ENCODE measurements at places on chromosomes 5 and 9.

DNA sequence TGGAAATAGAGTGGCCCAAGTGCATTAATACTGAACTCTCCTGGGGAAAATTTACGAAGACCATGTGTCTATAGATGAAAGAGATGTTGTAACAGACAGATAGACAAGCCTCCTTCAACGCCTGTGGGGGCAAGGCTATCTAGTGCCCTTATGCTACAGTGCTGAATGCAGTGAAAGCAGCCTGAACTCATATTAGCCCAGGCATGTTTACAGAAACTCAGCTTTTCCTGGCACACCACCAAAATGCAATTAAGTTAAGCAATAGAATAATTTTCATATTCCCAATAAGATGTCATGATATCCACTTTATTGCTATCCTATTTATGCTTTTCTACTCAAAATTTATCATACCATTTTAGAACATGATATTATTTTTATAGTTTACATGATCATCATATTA is 277.0 kb downstream of the DIRAS2 start:
- DNase-seq: peak; percentile 1

DNA sequence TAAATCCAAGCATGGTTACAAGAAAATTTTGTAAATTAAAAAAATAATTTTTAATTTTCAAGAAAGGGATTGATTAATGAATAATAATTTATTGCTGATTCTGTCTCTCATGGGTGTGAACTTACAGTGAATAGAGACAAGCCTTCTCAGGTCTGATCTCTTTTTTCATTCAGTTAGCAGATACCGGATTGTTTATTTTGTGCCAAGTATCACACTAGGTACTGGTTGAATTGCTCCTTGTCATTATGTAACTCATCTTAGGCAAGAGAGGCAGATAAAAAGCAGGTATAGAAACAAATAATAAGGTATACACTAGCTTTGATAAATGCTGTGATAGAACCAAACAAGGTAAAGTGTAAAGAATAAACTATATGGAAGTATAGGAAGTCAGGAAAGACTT is 283.3 kb downstream of the PJA2 start:
- DNase-seq: peak; percentile 1

DNA sequence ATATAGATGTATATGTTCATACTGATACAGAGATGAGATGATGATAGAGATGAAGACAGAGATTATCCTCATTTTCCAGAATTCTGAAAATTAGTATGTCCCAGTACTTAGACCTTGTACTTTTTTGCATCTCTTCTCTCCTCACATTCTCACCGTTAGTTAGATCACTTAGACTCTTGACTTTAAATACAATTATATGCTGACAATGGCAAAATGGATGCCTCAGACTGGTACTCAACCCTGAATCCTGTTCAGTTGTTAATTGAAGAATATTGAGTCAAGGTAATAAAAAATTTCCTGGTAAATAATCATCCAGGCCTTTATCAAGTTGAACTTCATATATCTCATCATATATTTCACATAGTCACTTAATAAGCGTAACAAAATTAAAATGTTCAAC is 505.4 kb downstream of the EFNA5 start:
- no peak for DNase-seq

- DNase-seq: no peak
These were observed 74.6 kb downstream of the MRPL36 start for GRCh38 chr5:1724822-1725602.

- DNase-seq: no peak
These were observed 88.5 kb upstream of the SPDL1 start for GRCh38 chr5:169494941-169495548.

DNA sequence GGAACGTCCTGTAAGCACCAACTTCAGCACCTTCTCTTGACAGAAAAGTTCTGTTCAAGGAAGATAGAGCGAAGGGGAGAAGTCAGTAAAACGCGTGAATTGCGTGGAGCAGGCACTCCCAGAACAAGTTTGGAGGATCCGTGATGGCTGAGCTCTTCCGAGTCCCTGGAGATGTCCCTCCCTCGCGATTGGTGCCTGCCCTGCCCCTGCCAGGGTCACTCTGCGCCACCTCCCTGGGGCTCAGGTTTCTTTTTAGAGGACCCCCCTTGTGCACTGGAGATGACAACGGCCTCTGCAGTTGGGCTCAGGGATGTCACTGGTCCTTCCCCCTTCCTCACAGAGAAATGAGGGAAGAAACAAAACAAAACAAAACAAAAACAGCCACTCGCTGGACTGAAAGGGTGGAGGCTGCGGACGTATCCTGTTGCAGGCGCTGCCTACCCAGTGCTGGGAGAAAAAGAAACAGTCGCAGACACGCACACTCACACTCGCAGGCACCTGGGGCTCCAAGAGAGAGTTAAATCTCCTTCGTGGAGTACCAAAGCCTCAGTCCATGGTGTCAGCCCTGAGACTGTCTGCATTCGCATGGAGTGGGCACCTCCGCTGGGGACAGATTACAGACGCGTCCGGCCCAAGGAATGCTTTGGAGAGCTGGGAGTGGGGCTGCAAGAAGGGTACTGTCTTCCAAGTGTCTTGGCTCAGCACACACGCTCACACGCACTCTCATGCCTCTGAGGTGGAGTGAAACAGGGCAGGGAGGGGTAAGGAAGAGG is 512.7 kb downstream of the SLCO4C1 start:
- no peak for DNase-seq
